ENCODE measurements at places on chromosomes 11 and 22. TPM values are rescaled to one million over a fixed set of nuclear protein-coding genes. Genes with fewer than 3 reads are reported as not detected.

DNA sequence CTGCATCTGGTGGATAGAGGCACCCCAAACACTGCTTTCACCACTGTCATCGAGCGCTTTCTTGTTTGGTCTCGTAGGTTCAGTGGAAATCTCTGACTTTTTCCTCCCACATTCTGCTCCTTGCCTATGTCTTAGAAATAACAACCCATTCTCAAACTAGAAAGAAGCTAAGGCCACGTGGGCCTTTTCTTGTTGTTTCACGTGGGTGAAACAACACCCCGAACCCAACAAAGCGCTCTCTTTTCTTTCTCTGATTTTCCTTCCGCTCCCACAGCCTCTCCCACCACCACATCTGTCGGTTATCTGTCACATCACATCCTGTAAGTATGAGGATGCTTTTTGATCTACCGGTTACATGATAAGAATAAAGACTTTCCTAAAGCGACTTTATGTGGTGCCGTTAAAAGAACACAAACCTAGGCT is 77.1 kb downstream of the LINC01488 start:
- no peak for DNase-seq

DNA sequence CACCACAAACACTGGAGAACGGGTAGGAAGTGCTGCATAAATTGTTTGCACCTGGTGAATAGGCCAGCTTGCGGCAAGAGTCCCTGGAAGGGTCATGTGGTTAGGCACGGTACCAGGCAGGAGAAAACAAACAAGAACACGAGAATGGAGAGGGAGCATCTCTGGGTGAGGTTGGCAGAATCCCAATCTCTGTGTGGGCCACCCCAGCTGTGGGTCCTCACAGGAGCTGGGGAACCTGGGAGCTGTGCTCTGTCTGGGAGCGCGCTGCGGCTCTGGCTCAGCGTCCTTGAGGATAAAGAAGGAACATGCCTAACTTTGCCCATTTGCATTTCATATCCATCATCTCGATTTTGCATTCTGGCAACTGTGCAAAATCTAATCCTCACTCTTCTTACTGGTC is 46.1 kb upstream of the JAM3 start:
- DNase-seq, result no peak

DNA sequence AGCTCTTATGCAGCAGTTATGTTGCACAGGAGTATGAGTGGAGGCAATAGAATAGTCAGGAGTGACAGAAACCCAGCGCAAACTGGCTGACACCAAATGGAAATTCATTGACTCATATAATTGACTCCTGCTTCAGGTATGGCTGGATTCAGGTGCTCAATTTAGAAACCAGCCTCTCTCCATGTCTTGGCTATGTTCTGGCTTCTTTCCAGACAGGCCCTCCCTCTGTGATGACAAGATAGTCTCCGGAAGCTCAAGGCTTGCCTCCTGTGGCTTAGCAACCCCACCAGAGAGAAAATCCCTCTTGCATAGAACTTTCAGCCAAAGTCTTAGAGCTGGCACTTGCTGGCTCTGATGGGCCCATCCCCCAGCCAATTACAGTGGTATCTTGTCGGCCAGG is 28.1 kb upstream of the MN1 start:
- no peak for DNase-seq

GRCh38 chr11:62497132-62497801 is 49.3 kb downstream of the AHNAK start:
- DNase-seq, result no peak

Gene DBX1
- total RNA-seq, result not detected

Gene CDHR5
- total RNA-seq, result not detected

Gene GTF2H1
- 24.4 TPM for total RNA-seq

Gene CCDC188
- 0.30 TPM for total RNA-seq

Gene SLC37A2
- total RNA-seq, result 3.8 TPM
